GM04503 (cell line): ENCODE measurements at places on chromosomes 13 and 19.

- DNase-seq = no peak
Measured at GRCh38 chr19:32566246-32566830, 14.7 kb upstream of the PDCD5 start.

DNA sequence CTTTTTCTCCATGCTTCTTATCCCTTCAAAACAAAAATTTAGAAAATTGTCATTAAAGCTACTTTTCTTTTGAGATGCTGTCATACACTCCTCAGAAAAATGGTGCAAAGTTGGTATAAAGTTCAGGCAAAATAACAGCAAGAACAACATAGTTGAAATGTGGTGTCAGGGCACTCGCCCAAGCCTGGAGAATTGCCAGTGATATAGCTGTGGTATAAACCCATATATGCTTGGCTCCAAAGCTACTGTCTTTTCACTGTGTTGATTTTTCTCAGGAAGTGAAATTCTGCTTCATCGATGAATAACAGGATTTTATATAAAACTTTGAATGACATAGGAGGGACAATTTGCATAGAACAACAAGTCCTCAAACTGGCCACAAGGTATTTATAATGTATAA lies 2532.9 kb downstream of the PCDH9 start:
- no peak for DNase-seq

DNA sequence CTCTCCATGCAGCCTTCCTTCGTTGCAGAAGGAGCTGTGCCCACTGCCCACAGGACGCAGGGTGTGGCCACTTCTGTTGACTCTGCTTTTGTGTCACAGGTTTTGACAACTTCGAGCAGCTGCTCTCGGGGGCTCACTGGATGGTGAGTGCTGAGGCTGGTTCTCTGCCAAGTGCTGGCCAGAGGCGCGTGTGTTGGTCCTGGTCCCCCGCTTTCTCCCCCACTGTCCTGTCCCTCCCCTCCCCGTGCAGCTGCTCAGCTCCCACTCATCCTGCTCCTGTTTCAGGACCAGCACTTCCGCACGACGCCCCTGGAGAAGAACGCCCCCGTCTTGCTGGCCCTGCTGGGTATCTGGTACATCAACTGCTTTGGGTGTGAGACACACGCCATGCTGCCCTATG lies 10.6 kb upstream of the PDCD2L start:
- no peak for DNase-seq

GRCh38 chr19:50899569-50899968 lies 11.6 kb downstream of the KLK4 start:
- no peak for DNase-seq

DNA sequence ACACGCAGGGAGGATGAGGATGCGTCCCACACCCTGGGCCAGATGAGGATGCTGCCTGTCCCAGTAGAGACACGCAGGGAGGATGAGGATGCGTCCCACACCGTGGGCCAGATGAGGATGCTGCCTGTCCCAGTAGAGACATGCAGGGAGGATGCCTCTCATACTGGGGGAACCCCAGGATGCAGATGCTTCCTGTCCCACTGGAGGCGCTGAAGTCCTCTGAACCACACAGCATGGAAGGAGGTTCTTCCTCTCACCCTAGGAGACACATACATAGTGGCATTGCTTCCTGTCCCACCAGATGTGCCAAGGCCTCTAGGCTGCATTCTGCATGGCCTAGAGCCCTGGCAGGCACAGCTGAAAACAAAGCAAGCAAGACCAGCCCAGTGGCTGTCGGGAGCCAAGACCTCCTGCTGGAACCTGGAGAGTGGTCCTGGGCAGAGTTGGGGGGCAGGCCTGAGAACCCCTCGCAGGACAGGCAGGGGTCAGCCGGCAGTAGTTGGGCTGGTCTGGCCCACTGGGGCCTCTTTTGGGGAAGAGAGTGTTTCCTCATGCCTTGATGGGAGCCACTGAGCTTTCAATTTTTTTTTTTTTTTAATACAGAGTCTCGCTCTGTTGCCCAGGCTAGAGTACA lies 4.3 kb downstream of the HPN start:
- no peak for DNase-seq
